Stimulated activated CD8-positive, alpha-beta memory T cell treated with anti-CD3 and anti-CD28 coated beads, Interleukin-7, amount 100 ng/mL, for 48 hours (primary cell): ENCODE measurements at places on chromosomes 6 and 20.

DNA sequence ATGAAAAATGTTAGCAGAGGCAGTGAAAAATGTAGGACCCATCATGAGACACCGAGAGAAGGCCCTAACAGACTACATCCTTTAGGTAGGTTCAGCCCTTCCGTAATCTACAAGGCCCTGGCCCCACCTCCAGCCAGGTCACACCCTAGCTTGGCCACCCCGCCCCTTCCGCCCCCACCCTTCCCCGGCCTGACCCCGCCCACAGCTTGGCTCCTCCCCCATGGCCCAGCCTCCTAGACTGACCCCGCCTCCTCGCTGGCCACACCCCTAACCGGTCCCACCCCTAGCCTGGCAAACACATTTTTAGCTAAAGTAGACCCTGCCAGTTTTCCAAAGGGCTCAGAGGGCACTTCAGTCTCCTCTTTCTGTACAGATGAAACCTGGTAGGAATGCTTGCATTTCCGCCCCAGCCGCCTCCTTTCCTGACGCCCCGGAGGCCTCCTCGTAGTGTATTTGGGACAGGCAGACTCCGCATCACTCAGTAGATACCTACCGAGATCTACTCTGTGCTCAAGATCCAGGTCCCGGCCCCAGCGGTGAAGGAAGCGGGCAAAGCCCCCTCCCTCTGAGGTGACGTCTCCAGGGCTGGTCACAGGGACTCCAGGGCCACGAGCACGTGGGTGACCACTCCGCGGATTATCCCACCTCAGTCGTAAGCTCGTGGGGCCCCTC is 443.5 kb downstream of the PREX1 start:
- DNase-seq: peak; percentile 11

GRCh38 chr20:18430172-18430826 is 36.5 kb downstream of the DZANK1 start:
- DNase-seq: no peak

GRCh38 chr6:21946298-21946783 is 350.5 kb downstream of the PRL start:
- no peak for DNase-seq

DNA sequence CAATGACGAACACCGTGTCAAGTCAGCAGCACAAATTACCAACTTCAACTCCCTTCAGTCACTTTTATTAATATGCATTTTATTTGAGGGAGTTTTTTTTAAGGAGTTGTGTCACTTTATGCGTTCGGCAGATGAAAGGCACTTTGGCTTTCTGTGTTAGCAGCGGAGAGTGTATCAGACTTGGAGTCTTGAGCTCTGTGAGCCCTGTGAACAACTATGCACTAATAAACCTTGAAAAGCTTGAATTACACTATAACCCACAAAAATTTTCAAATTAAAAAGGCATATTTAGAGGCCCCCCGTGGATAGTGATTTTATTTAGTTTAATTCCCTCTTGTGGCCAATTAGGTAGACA is 335.3 kb upstream of the NT5E start:
- DNase-seq: no peak

- DNase-seq: no peak
Measured at GRCh38 chr20:19231359-19232035, 19.1 kb downstream of the SLC24A3 start.

DNA sequence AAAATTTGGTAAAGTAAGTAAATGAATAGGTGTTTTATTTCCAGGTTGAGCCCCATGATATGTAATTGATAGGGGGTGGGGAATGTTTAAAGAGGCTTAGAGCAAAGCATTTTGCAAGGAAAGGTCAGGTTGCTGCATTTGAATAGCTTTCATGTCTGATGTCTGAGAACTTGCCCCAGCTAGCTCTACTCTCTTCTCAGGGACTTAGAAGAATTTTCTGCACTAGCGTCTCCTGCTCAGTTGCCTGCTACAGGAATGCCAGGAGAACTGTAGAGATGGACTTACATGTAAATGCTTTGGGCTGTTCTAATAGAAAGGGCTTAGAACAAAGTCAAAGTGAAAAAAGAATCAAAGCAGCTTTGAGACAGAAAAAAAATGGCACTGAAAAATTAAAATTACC is 35.5 kb downstream of the TRMT6 start:
- no peak for DNase-seq

- DNase-seq: no peak
Measured at GRCh38 chr6:165718491-165718891, 55.5 kb upstream of the PDE10A start.

- DNase-seq: no peak
Measured at GRCh38 chr6:148857798-148858390, 111.1 kb downstream of the UST start.

DNA sequence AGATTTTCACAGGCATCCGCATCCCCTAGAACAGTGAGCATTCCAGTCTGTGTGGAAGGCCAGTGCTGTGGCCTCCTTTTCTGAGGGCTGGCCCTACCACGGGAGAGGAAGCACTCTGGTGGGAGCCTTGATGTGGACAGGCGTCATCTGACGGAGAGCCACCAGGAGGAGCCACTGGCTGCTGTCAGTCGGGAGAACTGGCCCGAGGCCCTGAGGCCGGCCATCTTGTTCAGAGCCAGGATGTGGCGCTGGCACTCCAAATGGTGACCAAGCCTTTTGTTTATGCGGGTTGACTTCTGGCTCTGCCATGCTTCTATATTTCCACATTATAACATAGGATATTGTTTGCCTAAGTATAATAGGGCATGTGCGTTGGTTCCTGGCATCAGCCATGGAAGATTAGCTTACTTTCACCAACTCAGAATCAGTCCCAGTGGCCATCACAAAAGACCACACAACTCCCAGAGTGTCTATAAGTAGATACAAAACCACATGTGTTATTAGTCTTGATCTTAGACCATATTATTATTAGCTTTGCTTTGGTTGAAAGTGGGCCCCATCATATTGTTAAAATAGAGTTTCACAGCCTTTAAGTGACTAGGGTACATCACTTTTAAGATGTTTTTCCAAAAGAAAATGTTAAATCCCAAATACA is 273.9 kb upstream of the TAB2 start:
- no peak for DNase-seq

- no peak for DNase-seq
Measured at GRCh38 chr20:38555395-38555794, 25.6 kb upstream of the ADIG start.

GRCh38 chr6:169650959-169651292 is 50.9 kb downstream of the WDR27 start:
- DNase-seq: no peak

GRCh38 chr20:24755411-24755922 is 193.6 kb upstream of the CST7 start:
- no peak for DNase-seq

DNA sequence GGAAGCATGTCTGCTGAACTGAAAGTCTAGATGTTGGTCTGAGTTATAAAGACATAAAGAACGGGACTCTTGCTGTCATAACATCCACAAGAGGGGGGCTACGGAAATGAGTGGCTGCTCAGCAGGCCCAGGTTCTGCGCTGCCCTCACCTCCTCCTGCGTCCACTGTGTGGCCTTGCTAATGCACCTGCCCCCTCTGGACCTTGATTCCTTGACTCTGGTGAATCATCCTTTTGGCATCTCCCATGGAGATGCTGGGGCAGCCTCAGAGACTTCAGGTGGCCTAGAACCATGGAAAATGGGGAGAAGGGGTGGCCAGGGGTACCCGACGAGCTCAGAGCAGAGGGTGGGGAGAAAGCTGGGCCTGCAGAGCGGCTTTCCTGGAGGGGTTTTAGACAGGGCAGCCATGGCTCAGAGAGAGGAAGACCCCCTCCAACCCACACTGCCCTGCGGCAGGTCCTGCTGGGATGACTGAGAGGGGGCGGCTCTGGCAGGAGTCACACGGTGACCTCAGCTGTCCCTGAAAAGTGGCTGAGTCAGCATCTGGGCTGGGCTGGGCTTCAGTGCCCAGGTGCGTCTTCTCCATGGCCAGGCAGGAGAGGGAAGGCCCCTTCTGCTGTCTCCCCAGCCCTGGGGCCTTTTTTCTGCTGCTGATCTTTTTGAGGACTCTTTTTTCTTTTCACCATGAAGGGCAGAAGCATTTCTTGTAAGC is 46.9 kb downstream of the DLGAP4 start:
- DNase-seq: no peak

DNA sequence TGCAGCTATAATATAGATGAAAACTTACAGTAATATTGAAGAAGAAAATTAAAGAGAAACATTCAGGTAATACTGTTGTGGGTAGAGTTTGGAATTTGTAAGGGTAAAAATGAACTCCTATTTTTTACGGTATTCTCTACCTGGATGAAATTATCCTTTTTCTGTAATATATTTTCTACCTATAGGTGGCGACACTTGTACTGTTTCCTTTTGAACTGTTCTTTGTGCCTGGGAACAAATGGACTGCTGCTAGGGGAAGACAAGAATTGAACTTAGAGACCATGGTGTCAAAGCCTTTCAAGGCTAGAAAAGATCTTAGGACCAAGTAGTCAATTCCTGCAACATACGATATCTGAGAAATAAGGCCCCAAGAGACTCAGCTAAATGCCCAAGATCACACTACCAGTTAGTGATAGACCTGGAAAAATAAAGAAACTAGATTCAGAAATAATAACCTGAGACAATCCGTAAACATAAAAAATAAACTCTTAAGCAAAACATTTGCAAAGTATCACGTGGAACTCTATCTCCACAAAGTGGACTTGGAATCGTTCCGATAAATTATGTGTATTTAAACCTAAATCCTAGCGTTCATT is 383.8 kb downstream of the TFAP2A start:
- no peak for DNase-seq

- DNase-seq: no peak
Measured at GRCh38 chr6:169626649-169627048, 75.2 kb downstream of the WDR27 start.

DNA sequence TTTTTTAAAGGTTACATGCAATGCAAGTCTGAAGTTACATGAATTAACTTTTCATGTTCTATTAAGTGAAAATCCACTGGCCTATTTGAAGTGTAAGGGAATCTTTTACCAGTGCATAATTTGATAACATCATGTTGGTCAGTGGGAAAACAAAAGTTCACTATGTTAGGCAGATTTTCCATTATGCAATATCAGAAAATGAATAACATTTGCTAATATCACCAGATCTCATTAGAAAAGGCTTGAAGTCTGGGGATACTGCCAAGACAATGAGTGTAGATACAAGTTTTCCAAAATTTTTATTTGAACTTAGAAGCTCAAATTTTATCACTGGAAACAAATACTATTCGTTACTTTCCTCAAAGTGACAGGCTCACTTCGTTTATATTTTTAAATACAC is 296.4 kb upstream of the CDH4 start:
- no peak for DNase-seq

DNA sequence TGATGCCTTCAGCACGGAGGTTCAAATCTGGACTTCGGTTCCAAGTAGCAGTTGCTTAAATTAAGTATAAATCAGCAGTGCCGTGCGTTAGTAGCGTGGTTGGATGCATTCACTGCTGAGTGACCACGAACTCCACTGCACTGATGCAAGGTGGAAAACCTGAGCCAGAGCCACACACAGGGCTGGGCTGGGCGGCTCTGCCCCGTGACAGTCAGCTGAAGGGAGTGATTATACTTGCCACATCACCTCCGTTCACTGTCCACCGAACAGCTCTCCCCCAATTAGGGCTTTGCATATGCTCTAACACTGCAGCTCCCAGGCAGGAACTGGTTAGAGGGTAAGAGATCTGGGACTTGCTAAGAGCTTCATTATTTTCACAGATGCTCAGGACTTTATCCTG is 22.2 kb downstream of the PPP1R3G start:
- no peak for DNase-seq

GRCh38 chr20:21315138-21315537 is 12.0 kb downstream of the XRN2 start:
- DNase-seq: peak; percentile 47

DNA sequence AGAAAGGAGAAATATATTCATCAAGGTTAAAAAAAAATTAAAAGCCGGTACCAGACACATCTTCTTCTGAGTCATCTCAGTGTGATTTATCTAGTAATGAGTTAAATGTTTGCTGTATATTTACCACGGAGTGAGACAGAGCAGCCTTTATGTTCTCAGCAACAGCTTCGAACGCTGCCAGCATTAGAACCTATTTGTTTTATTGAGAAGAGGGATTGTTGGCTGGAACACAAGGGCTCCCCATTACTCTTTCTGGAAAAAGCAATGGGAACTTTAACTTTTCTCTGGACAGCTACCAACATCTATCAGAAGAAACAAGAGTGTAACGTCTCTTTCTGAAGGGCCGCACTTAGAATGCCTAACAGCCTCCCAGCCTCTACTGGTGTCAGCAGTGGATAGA is 105.3 kb upstream of the TAB2 start:
- no peak for DNase-seq

- DNase-seq: no peak
Measured at GRCh38 chr6:166904101-166904746, 52.1 kb downstream of the RNASET2 start.

- no peak for DNase-seq
Measured at GRCh38 chr6:111792914-111793700, 80.1 kb downstream of the FYN start.

DNA sequence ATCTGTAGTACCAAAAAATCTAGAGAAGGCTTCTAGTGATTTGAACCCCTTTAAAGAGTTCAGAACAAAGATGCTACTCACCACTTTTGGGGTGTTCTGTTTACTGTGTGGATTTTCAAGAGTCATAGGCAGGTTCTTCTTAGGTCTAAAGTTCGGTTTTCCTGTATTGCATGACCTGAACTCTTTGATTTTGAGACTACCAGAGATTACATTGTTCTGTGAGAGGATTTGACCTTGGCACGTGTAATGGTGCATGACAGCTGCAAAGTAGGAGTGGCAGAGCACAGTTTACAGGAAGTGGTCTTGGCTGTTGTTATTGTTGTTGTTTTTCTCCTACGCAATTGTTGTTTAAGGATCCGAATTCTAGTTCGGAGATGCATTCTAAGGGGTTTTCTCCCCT is 592.7 kb downstream of the EPHA7 start:
- no peak for DNase-seq

DNA sequence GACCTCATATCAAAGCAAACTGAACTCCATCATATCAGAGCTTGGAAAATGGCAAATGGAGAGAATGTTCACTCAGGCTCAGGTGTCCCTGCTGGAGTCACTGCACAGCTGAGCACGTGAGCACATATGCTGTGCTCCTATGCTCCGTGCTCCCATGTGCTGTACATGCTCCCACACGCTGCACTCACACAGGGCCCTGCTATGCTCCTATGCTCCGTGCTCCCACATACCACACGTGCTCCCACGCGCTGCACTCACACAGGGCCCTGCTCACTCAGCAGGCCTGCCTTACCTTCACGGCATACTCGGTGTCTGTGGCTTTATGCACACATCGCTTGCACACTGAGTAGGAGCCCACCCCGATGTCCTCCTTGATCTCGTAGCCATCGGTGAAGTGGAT is 65.7 kb upstream of the MPC1 start:
- DNase-seq: no peak

DNA sequence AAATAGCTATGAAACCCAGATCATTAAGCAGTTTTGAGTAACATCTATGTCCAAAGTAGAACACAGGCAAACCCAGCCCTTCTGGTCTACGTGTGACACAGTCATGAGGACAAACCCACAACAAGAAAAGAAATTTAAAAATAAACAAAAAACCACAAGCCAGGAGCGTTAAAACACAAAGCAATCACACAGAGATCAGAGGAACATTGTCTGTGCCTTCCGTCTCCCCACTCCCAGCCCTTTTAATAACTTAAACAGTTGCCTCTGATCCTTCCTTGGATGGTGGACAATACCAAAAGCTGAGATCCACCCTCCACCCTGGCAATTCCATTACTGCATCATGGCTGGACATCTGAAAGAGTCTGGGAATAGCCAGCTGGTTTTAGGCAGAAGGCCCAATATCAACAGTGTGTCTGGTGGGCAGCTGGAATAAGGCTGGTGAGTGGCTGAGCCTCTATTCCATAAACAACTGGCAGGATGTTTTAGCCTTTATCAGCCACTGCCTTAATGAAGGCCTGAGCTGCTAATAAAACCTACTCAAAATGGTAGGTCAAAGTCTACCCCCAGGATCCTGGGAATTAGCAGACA is 15.7 kb upstream of the LAMA4 start:
- no peak for DNase-seq
